ENCODE measurements at places on chromosomes 13 and 19.

- DNase-seq = no peak
Observed at GRCh38 chr13:112833551-112834257, 135.3 kb upstream of the MCF2L start.

DNA sequence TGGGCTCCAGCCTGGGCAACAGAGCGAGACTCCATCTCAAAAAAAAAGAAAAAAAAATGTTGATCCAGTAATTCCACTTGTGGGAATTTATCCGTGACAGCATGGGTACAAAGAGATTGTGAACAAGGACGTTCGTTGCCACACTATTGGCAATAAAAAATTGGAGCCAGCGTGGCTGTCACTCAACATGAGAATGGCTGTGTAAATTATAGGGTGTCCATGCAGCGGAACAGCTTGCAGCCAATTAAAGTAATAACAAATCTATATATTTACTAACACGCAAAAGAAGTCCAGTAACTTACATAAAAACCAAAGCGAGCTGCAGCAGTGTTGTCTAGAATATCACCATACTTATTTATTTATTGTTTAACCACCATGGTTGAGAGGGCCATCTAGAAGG is 19.3 kb downstream of the DPF1 start:
- DNase-seq = no peak

GRCh38 chr19:49651029-49651819 is 9.2 kb downstream of the SCAF1 start:
- no peak for DNase-seq

DNA sequence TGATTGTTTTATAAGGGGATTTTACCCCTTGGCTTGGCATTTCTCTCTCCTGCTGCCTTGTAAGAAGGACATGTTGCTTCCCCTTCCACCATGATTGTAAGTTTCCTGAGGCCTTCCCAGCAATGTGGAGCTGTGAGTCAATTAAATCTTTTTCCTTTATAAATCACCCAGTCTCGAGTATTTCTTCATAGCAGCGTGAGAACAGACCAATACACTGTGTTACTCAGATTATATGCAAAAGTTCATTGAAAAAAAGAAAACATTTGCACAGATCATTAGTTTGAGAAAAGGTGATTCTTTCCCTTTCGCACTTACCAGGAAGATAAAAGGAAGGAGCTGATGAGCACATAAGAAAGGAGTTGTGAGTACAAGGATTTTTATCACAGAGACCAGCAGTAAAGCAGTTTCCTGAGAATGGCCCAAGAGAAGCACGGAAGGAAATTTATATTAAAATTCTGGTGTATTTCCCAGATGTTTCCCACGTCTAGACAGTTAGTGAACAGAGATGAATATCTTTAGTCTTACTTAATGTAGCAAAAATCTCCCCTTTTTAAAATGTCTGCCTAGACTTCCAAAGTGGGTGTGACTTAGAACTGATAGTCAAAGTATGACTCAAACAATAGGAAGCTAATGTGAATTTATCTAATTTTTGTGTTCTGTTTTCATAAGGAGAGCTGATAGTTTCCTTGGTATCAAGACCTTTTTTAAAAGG is 431.8 kb upstream of the SGCG start:
- DNase-seq = no peak

DNA sequence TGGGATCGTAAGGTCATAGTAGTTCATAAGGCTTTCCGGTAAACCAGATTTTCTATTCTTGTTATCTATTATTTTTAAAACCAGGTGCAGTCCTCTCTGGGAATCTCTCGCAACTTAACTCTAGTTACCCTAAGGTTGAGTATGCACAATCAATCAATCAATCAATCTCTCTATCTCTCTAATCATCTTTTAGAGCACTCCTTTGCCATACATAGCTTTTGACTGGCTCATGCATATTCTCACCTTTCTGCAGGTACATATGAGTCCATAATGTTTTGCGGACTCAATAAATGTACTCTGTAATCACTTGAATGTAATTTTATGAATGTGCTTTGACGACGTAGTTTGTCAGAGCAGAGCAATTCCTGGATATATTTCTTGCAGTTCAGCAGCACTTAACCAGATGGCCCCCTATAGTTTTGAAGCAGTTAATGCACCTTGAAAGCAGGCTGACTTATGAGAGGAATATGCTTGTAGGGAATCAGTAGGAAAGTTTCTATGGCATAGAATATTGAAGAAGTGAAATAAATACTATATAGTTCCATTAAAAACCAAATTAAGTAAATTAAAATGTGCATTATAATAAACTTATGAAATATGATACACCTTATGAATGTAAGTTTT is 524.7 kb downstream of the GPC5 start:
- DNase-seq = no peak

GRCh38 chr13:110971486-110971885 is 56.6 kb upstream of the ANKRD10 start:
- DNase-seq = no peak
